ENCODE measurements at places on chromosomes 2 and 18. TPM values are rescaled to one million over a fixed set of nuclear protein-coding genes. Genes with fewer than 3 reads are reported as not detected.

Gene DAW1
- not detected for total RNA-seq

Gene DNAJC5G
- total RNA-seq, result not detected

Gene ACSL3
- 124 TPM for total RNA-seq

Gene EVA1A
- 97.2 TPM for total RNA-seq

Gene DSG3
- total RNA-seq, result not detected

Gene TUBA3E
- total RNA-seq, result not detected

Gene KANSL1L
- total RNA-seq, result 3.0 TPM

Gene SLC11A1
- total RNA-seq, result 0.12 TPM

- DNase-seq, result no peak
These were observed 3.4 kb downstream of the CFAP65 start for GRCh38 chr2:219037783-219038499.

- DNase-seq, result peak; percentile 38
These were observed 3.2 kb downstream of the SMAD7 start for GRCh38 chr18:48947560-48947959.

DNA sequence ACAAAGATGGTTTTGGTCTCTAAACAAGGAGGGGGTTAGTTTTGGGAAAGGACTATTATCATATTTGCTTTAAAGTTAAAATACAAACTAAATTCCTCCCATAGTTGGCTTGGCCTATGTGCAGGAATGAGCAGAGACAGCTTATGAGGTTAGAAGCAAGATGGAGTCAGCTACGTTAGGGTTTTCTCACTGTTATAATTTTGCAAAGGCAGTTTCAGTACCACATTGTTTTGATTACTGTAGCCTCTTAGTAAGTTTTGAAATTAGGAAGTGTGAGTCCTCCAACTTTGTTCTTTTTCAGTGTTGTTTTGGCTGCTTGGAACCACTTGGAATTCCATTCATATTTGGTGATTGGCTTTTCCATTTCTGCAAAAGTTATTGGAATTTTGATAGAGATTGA, 23.4 kb downstream of the LCLAT1 start:
- no peak for DNase-seq

DNA sequence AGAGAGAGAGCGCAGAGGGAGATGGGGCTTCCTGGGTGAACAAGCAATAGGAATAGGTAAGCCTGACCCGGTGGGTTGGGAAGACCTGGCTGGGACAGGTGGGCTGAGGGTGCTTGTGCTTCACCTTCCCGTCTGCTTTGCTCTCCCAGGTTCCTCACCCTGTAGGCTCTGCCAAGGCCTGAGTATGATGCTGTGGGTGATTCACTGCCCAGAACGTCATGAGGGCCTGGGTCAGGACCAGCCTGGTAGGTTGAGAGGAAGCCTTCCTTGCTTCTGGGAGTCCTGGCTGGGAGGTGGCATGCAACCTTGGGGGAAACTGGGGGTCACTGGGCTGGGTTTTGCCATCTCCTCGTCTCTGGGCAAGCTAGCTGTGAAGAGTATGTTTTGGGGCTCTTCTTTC, 220.2 kb upstream of the APCDD1 start:
- no peak for DNase-seq

- DNase-seq, result no peak
These were observed 62.5 kb downstream of the CERS6 start for GRCh38 chr2:168518555-168519066.

- DNase-seq, result peak; percentile 39
These were observed 359.1 kb downstream of the MEIS1 start for GRCh38 chr2:66794070-66794469.

GRCh38 chr2:174003720-174004695, 38.8 kb upstream of the SP3 start:
- peak; percentile 83 for DNase-seq

- no peak for DNase-seq
These were observed 670 bp upstream of the MOCOS start for GRCh38 chr18:36186461-36187192.

- no peak for DNase-seq
These were observed 1544.4 kb downstream of the LRP1B start for GRCh38 chr2:140586379-140586778.

GRCh38 chr2:219131327-219131726, 29.3 kb downstream of the NHEJ1 start:
- DNase-seq, result no peak

DNA sequence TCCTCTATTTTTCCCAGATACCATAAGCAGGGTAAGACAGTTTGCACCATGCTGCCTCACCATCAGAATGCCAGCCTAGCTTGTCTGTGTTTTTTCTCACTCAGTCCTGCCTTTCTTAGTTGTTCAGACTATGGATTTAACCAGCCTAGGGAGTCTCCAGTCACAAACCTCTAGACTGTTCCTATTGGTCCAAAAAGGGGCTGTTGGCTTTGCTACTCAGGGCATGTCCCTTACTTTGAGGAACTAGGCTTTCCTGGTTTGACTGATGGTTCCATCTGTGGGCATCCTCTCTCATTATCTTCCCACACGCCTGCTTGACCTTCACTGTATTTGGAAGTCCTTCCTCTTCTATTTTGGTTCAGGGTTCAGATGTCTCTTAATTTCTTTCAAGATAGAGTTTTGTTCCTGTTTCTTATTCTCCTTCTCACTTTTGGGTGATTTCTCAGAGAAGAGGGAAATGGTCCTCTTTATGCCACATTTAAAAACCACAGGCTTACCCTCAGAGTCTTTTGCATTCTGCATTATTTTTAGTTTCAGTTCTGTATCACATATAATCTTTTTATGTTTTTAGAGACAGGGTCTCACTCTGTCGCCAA, 31.3 kb upstream of the TMEM131 start:
- DNase-seq, result no peak

GRCh38 chr2:45083175-45083574, 73.9 kb upstream of the SIX2 start:
- no peak for DNase-seq

- DNase-seq, result no peak
These were observed 389.7 kb downstream of the TXNL1 start for GRCh38 chr18:56248610-56249235.

DNA sequence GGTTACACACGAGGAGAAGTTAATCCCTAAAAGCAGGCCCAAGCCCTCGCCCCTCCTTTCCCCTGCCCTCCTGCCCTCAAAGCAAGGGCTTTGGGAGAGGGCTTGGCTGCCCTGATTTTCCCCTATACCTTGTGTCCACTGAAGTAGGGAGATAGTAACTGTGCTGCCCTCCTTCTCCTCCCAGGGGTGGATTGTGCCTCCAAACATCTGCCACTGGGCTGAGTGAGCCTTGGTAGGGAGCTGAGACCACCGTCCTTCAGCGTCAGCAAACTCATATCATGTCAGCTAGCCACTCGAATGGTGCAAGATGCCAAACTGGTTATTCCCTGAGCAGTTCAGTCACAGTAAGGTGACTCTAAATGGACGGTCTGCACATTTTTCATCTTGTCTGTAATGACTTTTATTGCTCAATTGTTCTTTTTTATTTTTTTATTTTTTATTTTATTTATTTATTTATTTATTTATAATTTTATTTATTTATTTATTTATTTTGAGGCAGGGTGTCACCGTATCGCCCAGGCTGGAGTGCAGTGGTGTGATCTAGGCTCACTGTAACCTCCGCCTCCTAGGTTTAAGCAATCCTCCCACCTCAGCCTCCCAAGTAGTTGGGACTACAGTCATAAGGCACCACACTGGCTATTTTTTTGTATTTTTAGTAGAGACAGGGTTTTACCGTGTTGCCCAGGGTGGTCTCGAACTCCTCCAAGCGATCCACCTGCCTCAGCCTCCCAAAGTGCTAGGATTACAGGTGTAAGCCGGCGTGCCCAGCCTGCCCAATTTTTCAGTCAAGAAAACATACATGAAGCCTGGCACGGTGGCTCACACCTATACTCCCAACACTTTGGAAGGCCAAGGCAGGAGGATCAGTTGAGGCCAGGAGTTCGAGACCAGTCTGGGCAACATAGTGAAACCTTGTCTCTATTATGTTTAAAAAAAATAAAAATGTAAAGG, 8.7 kb downstream of the PCBP1 start:
- DNase-seq, result no peak

GRCh38 chr2:218125626-218126080, at the start of gene CXCR2:
Gene CXCR2, plus strand, starts transcription at chr2:218126028. Its CDS starts 8,774 bp downstream, at chr2:218134802.
- DNase-seq, result no peak

- no peak for DNase-seq
These were observed 99.1 kb downstream of the MYO3B start for GRCh38 chr2:170276925-170277629.

DNA sequence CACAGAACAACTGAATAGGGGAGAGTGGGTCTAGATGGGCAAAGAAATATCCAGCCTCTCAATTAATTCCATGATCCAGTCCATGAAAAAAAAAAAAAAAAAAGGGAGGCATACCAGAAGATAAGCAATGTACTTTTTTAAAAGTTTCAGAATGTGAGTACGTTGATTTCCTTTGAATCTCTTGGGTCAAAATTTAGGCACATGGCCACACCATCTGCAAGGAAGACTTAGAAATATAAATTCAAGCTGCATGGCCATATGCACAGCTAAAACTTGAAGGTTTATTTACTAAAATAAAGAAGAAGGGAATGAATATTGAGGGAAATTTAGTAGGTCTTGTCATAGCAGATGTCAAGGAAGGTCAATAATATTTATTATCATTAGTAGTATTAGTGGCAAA, 286.5 kb upstream of the CDH7 start:
- DNase-seq, result no peak

DNA sequence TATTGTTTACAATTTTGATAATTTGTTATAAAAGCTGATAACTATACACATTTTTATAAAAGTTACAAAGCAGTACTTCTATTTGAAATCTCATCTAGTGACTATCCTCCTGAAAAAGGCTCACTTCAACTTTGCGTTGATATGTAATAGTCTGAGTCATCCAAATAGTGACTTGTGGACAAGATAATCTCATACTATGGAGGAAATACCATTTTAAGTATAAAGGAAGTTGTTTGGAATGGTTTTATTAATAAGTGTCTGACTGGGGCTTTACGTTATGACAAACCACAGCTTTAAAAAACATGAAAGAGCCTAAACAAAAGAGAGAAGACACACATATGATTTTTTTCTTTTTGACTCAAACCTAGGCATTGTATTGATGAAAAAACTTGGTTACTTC, 272.3 kb upstream of the COL3A1 start:
- DNase-seq, result no peak

DNA sequence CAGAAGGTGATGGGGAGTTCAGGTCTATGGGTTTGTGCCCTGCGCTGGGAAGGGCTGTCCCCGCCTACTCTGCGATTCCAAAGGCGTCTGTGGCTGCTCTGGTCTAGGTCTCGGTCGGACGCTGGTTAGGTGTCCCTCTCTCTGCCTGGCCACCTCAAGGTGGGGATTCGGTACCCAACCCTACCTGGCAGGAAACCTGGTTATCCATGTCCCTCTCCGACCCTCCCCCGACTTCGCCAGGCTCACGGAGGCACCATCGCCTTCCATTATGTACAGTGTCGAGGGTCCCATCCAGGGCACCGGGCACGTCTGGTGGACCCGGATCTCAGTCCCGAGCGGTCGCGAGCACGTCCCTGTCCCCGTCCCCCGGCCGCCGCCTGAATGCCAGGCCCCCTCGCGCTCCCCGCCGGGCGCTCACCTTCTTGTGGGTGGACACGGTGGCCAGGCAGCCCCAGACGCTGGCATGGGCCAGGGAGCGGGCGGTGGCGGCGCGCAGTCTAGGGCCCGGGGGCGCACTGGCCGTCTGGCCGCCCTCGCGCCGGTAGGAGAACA, 628 bp downstream of the CREG2 start:
- DNase-seq, result no peak

- DNase-seq, result no peak
These were observed 5.8 kb upstream of the ACAA2 start for GRCh38 chr18:49819071-49819662.

DNA sequence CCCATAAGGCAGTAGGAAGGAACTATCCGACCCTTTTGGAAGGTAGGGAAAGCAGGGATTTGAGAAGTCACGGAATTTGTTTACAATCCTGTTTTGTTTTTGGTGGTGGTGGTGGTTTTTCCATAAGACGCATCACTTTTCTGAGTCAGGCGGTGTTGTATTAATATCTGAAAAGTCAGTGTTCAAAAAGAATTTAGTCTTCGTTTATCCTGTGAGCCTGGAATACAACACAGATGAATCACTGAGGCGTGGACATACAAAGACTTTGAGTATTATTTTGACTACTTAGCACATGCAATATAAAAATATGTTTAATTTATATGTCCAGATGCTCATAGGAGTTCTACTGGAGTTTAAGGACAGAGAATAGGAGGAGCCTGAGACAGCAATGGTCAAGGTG, 785 bp downstream of the ZNF892 start:
- DNase-seq, result no peak

- DNase-seq, result no peak
These were observed 394.2 kb upstream of the SPRED2 start for GRCh38 chr2:65826567-65826966.

DNA sequence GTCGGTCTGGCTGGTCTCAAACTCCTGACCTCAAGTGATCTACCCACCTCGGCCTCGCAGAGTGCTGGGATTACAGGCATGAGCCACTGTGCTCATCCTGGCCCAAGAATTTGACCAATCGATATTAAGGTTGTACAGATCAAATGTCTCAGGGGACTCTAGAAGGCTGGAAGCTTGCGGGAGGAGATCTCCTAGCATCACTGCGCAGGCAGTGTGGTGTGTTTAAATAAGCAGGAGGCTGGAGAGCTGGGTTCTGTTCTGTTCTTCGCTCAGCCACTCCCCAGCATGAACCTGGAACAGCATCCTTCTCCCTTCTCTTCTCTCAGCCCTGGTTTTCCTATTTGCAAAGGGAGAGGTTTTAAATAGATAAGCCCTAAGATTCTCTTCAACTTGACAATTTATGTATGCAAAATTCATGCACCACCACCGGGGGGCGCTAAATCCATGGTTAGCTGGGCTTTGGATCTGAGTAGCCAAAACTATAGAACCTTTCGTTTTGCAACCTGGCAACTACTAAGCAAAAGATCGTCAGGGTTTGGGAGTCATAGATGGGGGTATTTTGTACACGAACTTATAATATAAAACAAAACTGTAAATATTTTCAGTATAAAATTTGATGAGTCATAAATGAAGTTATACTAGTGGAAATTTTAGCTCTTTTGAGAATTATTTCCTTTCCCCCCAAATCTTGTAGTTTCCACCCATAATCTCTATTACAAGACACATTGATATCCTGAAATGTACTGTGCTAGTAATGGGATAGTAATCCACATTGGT, 60.6 kb downstream of the SLC16A14 start:
- DNase-seq, result peak; percentile 58

DNA sequence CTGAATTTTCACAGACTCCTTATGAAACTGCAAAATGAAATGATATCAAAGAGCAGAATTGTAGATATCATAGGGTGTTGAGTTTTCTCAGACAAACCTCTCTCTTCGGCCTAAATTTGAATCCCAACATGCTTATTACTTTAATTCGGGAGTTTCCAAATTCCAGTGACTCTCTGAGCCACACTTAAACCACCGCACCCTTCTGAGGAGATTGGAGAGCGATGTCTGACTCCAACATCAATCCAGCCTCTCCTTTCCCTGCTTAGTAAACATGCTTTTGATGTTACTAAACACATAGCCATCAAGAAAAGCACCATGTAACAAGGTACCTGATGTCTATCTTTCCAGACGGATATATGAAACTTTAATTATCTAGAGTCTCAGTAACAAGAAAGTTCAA, 103.1 kb upstream of the ARHGAP28 start:
- DNase-seq, result no peak

GRCh38 chr2:152071092-152071491, 27.8 kb downstream of the CACNB4 start:
- no peak for DNase-seq

Data from G401 (cell line).